Stimulated activated CD8-positive, alpha-beta memory T cell treated with anti-CD3 and anti-CD28 coated beads, Interleukin-7, amount 100 ng/mL, for 1 hour (primary cell): ENCODE measurements at places on chromosomes 7 and 10.
A peak's percentile ranks its signal among the peaks of the same experiment; 100 is the strongest.

- no peak for DNase-seq
These were observed 181.3 kb upstream of the PRPS1L1 start for GRCh38 chr7:18208921-18209320.

DNA sequence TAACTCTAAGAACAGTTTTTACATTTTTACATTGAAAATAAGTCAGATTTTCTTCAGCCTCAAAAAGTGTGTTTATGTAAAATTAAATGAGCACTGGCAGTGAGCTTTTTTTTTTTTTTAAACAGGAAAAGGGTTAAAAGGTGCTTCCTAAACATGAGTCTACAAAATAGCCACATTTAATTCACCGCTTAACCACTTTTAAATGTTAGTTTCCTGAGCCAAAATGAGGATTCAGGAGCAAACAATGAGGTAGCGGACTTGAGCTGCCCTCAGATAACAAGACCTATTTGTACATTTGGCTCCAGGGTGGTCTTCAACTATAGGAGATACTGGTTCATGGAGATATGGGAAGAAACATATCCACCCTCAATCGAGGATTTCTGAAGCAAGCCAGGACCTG lies 22.8 kb downstream of the AKR1C3 start:
- DNase-seq, result no peak

DNA sequence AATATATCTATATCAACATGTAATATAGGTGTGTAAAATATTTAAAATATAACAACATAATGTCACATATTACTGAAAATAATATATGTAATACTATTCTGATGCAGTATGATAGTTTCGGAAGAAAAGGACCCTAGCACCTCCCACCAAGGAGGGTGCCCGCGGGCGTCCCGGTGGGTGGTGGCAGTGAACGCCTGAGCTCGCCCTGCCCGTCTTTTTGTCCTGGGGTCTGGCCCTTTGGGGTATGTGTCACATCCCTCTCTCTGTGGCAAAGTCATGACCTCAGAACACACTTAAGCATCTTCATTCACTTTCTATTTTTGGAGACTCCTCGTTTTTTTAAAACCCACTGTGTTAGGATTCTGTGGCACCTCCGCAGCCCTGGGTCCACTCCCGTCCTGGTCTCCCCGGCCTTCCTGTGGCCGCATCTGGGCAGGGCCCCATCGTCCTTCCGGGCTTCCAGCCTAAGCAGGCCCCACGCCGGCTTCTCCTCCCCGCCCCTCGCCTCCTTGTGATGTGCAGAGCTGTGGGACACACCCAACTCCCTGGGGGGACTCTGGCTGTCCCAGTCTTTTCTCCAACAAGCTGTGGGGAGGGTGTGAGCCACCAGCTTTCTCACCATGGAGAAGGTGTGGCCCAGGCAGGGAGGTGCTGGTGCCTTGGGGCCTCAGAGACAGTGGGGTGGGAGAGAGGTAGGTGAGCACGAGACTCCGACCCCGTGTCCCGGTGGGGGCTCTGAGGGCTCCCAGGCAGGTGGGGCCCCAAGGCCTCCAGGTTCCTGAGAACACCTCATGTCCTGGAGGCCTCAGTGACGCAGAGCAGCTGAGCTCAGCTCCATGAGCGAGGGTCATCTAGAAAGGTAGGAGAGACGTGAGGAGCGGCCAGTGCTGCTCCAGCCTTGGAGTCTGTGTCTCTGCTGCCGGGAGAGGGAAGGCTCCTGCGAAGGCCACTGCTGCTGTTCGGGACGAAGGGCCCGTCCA lies 16.5 kb downstream of the PWWP2B start:
- no peak for DNase-seq

GRCh38 chr10:99569961-99570360 lies 37.2 kb downstream of the NKX2-3 start:
- DNase-seq, result no peak

- DNase-seq, result no peak
These were observed 118.8 kb downstream of the NPSR1 start for GRCh38 chr7:34776748-34777358.

DNA sequence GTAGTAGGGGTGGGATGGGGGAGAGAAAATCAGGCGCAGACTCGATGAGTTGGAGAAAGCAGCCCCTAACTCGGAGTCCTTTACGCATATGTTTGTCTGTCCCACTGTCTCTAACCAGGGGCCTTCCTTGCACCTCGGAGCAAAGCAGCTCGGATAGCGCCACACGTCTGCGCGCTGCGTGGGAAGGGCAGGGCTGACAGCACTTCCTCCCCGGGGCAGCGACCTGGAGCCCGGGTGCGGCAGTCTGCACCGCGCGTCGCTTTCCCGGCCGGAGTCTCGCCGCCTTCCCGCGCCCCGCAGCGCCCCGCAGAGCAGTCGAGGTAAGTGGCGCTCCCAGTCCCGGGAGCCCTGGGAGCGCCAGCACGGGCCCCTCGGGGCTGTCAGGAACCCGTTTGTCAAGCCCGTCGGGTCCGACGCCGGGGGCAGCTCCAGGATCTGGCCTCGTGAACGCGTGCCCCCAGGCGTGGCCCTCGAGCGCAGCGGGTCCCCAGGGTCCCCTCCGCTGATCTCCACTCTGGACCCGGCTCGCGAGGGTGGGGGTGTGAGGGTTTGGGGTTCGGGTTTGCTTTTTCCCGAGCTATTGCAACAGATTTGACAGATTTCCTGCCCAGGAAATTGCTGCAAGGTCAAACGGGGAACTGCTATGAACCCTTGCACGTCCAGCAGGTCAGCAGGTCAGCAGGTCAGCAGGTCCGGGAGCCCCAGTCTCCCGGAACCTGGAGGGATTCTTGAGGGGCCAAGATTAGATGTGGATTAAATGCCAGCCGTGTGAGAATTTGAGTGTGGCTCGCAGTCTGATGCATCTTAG lies 597 bp downstream of the APBB1IP start:
- DNase-seq, result peak; percentile 29

GRCh38 chr10:49645871-49646870 lies 32.3 kb downstream of the CHAT start:
- DNase-seq, result no peak

DNA sequence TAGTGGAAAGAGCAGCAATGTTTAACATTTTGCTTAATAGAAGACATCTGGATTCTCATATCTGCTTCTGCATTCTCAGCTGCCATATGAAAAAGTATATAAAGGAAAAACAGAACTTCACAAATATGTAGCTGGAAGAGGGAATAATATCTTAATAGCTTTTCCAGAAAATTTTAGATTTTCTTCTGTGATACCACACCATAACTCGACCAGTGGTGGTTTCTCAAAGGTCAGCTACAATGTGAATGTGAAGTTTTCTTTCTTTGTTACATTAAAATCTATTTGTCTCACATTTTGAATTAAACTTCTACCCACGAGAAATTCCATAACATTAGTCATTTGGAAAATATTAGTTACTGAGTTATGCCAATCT lies 339.8 kb downstream of the PARD3 start:
- no peak for DNase-seq

- no peak for DNase-seq
These were observed 5.4 kb downstream of the CHST15 start for GRCh38 chr10:124087672-124088634.
